ENCODE measurements at places on chromosomes 4 and X.

DNA sequence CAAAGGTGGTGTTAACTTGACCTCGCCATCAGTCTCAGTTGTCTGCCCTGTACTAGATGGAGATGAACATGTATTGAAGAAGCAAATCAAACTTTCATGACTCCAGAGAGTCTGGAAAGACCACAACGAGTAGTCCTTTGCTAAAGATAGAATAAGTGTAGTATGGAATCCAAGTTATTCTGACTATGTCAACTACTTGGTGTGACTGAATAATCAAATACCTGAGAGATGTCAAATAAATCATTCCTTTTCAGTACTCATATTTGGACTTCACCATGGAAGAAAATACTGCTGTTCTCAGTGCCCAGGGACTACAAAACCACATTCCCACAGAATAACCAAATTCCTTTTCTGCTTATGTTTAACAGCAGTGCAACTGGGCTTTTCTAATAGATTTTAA lies 161.2 kb upstream of the SPRY1 start:
- no peak for DNase-seq

DNA sequence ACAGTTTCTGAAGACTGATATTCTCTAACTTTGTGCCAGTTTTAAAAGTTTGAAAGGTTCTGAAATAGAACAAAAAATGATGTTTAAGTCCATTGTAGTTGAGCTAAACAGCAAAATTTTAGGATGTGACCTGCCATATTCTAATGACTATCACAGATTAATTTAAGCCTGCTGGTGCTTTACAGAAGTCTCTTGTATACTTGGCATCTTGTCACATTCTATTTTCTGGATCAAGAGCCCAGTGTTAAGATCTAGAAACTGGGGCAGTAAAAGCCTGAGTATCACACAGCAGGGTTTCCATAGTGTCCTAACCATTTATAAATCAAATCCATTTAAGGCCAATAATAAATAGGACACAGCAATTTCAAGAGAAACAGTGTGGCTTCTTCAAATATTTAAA lies 12.4 kb downstream of the FSTL5 start:
- DNase-seq = no peak

DNA sequence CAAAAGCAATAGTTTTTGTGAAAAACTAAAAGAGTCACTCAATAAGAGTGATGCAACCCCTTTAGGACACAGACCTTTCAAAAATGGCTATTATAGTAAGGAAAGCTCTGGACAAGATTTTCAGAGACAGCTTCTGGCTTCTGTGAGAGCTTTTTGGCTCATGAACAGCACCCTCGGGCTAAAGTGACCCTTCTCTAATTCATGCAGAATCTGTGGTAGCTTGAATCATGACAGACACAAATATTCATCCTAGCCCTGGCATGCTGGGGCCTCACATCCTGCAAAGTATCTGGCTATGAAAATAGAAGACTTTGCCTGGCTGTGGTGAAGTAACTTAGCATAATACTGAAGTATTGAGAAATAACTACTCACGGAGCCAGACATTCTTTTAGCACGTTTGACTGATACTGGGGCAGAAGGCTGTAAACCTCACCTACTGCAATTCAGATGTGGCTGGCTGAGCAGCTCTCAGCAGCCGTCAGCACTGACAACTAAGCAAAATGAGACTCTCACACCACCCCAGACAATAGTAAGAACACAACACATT lies 327.3 kb downstream of the MAPK10 start:
- no peak for DNase-seq

GRCh38 chrX:96713303-96713702 lies 28.7 kb downstream of the DIAPH2 start:
- no peak for DNase-seq

DNA sequence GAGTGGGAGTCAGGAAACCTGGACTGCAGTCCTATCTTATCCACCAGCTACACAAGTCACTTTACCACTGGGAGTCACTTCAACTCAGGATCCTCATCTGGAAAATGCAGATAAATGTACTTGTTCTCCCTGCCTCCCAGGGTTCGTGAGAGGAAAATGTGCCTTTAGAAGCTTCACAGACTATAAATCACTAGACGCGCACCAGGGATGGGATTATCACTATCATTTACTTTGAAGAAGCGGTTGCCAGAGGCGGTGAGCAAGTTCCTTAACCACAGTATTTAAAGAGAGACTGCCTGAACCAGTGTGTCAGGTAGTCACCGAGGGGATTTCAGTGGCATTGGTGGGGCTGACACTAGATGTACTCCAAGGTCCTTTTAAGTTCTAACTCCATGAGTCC lies 219.5 kb downstream of the HS6ST2 start:
- no peak for DNase-seq

- DNase-seq = no peak
Measured at GRCh38 chrX:3371163-3371562, 24.7 kb upstream of the MXRA5 start.

GRCh38 chr4:133452678-133453077 lies 303.6 kb downstream of the PCDH10 start:
- no peak for DNase-seq

DNA sequence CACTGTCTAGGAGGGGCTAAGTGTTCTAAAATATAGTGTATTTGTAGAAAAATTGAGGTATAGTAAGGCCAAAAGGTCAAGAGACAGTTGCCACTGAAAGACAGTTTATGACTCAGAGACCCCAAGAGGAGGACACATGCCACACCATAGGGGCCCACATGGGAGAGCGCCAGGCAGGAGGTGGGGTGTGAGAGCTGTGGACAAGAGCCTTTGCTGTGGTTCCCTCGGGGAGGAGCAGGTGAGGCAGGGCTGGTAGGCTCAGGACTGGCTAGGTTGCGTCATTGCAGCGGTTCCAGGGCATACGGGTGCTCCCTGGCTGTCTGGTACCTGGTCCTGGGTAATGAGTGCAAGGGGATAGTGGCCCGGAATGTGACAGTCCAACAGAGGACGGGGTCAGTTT lies 37.6 kb downstream of the CCNQ start:
- DNase-seq = no peak

DNA sequence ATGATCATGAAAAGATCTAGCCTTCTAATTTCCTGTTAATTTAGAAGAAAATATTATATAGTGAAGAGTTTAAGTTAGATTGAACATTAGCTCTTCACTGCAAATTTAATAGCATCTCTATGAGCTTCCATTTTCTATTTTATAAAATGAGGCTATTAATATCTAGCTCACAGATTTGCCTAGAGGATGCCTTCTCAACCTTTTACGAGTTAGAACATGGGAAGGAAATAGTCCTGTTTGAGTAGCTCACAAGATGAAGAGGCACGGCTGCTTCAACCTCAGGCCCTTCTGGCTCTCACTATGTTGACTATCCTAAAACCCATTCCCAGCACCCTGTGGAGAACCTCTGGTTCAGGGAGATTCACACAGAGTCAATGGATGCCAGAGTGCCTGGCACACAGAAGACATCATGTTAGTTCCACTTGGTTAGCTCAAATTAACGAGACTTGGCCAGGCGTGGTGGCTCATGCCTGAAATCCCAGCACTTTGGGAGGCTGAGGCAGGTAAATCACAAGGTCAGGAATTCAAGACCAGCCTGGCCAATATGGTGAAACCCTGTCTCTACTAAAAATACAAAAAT lies 97.9 kb upstream of the GUCY1A1 start:
- DNase-seq = no peak

Data from stimulated activated naive CD8-positive, alpha-beta T cell treated with anti-CD3 and anti-CD28 coated beads, Interleukin-15, Interleukin-2, amounts not matched to agents 100 U/mL and 50 U/mL, for 24 hours (primary cell).